CD4-positive, alpha-beta T cell (primary cell): ENCODE measurements at places on chromosomes 1 and 21.

- no peak for DNase-seq
These were observed 18.8 kb downstream of the RHBG start for GRCh38 chr1:156387870-156388173.

- DNase-seq, result no peak
These were observed 39.6 kb downstream of the F3 start for GRCh38 chr1:94501935-94502334.

DNA sequence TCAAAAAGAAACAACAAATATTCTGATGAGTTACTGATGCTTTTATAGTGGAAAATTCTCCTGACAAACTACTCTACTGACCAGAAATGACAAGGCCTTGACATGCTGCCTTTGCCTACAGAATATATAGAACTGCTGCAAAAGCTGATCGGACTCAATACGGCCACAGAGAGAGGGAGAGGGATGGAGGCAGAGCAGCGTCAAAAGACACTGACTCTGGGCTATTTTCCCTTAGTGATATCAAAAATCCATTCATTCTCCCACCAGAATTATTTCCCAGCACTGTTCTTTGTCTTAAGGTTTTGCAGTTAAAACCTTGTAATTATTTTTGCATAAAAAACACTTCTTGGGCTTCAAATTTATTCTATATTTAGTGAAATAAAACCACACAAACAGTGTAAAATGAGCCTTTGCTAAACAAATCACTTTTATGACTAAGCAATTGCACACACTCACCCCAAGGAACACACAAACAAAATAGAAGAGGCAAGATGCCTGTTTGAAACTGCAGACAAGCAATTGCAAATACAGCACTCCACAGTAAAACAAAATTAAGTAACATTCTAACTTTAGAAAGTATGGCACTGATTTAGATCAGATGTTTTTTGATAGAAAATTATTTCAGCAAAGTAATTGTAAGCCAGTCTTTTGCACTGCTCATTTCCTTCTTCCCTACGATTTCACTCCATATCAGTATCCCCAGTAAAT is 1036.4 kb downstream of the ADGRL2 start:
- DNase-seq, result no peak

DNA sequence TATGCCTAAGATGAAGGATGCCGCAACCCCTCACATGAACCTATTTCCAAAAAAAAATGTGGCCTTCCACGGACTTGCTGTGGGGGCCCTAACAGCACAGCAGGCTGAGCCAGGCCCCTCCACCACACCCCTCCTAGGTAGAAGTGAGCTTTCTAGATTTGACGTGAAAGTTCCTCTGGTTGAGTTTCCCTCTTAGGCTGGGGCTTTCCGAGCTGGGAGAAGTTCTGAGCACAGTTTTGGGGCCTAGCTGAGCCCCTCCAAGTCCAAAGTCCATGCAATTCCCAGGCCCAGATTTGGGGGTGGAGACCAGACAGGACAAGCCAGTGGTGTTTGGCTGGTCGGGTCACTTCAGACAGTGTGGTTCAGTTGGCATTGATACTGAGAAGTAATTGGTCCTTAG is 13.8 kb upstream of the PHLDA3 start:
- DNase-seq, result no peak

DNA sequence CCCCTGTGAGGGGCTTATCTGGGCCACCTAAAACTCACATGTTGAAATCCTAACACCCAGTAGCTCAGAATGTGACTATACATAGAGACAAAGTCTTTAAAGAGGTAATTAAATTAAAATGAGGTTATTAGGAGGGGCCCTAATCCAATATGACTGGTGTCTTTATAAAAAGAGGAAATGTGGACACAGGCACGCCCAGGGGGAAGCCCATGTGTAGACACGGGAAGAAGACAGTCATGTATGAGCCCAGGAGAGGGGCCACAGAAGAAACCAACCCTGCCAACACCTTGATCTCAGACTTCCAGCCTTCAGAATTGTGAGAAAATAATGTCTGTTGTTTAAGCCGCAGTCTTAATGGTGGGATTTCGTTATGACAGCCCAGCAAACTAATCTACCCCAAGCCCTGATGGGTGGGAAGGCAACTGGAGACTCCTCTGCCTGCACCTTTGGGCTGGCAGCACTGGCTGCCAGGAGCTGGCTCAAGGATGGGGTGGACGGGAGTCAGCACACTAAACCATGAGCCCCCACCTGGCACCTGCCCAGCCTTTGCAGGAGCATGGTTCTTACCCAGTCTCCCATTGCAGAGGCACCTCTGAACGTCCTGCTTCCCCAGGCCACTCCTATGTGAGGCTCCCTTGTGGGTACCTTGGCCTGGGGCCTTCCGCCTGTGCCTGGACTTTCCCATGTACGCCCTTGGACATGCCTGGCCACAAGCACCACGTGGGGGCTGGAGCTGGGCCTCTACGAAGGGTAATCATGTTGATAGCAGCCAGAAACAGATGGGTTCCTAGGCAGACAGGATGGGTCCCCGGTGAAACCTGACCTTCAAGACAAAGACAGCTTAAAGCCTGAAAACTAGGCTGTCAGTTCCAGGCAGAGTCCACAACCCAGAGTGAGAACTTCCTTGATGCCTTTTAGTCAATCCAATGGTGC is 57.1 kb upstream of the DMRTB1 start:
- peak; percentile 23 for DNase-seq

- DNase-seq, result no peak
These were observed 435.7 kb upstream of the RUNX1 start for GRCh38 chr21:35484851-35485250.

GRCh38 chr1:153538315-153538821 is 2.4 kb downstream of the S100A5 start:
- DNase-seq, result no peak

- DNase-seq, result no peak
These were observed 36.6 kb upstream of the NHLH2 start for GRCh38 chr1:115877511-115877910.

DNA sequence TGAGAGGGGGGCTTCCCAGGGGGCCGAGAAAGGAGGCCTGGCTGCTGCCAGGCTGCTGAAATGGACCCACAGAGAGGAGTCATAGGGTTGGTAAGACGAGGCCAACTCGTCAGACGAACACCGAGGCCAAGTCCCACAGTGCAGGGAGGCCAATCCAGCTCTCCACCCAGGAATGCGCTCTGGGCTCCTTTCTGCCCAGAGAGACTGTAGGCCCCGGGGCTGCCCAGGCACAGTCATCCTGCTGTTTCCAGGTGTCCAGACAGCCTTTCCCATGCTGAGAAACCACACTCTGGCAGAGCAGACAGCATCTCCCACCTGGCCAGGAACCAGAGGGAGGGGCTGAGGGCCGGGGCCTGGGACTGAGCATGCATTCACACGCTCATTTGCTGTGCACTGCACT is 26.7 kb upstream of the RSPO1 start:
- DNase-seq, result no peak
